ENCODE measurements at places on chromosomes 5 and 9.

DNA sequence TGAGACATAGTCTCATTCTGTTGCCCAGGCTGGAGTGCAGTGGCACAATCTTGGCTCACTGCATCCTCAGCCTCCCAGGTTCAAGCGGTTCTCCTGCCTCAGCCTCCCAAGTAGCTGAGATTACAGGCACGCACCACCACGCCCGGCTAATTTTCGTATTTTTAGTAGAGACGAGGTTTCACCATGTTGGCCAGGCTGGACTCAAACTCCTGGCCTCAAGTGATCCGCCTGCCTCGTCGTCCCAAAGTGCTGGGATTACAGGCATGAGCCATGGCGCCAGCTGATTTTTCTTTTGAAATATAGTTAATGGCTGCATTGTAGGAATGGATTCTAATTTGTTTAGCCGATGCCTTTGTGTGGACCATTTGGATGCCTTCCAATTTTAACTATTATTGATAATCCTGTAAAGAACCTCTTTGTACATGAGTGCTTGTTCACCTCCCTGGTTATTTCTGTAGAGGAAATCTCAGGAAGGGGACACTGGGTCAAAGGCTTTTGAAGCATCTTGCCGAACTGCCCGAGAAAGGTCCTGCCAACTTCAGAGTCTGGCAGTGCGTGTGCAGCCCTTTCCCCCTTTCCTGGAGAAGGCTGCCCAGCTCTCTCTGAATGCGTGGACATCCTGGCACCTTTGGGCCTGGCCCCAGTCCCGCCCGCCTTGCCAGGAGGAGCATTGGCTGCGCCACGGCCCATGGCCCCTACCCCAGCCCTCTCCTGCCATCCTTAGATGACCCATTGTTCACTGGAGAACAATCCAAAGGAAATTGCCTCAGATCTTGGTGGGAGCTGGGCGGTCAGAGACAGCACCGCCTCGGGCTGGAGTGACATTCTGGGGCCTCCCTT, 8.9 kb upstream of the NUP214 start:
- DNase-seq: no peak

DNA sequence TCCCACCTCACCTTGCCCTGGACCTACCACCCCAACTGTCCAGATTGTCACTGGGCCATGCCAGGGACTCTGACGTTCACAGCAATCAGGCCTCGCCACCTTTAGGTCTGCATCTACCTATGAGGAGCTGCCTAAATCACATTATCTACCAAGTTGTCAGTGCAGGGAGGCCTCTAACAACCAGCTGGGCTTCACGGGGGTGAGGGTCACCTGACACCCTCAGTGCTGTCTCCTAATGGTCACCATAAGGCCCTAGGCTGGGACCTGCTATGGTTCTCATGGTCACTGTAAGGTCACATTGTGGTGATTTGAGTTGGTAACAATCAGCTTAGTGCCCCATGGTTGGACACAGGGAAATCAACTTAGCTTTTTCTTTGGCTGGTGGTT, 119.2 kb upstream of the CXCL14 start:
- DNase-seq: no peak

DNA sequence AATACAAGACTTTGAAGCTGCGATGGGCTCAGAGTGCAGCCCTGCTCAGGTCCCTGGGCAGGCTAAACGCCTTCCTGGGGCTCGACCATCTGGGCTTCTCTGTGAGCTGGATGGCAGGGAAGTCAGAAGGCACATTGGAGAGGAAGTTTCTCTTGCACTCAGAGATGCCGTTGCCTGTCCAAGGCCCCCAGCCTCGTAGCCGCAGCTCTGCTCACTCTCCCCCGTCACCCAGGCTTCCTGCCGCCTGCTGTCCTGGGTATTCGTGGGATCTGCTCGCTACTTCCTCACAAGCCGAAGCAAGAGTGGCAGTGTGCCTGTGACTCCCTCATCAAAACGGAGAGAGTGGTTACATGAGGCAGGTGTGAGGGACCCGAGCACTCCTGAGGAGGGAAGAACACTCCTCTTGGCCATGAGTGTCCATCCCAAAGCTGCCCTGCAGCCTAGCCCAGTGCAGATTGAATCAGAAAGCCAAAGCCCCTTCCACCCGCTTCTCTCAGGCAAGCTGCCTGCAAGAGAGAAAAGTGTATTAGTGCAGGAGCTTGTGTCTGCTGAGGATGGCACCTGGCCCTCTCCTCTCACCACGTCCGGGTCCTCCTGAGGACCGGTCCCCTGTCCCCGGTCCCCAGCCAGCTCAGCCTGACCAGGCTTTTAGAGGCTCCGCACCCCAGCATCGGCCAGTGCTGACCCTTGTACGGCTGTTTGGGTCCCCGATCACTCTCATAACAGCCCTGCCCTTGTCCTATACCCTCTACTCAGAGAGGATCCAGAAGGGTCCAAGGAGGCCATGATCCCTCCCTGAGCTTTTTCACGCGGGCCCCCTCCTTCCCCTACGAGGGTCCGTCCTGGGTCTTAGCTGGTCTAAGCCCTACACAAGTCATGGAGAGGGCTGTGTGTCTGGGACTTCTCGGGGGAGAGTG, 7.3 kb downstream of the FCN2 start:
- DNase-seq: no peak

- DNase-seq: no peak
Observed at GRCh38 chr9:104970271-104970987, 42.5 kb upstream of the ABCA1 start.

- DNase-seq: no peak
Observed at GRCh38 chr5:119420169-119420568, 32.1 kb upstream of the HSD17B4 start.

GRCh38 chr9:95515272-95516113, 1.3 kb downstream of the PTCH1 start:
- DNase-seq: no peak

DNA sequence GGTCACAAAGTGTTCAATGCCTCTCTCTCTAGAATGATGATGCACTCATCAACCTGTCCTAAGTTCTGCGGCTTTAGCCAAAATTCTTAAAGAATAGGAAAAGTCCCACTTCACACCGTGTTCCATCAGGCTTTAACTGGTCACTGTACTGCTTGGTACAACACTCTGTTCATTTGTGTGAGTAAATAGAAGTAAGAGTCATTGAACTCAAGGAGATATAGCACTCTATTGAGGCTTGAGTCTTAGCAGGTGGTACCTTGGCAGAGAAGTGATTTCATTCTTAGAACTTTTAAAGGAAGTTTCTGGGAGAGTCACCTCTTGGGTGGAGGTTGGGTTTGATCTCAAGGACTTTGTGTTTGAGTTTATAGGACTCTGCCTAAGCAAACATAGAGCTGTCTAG, 92.6 kb downstream of the TENT4A start:
- no peak for DNase-seq

- DNase-seq: no peak
Observed at GRCh38 chr5:22736443-22737003, 116.6 kb downstream of the CDH12 start.

- no peak for DNase-seq
Observed at GRCh38 chr5:6594066-6594465, 38.8 kb downstream of the NSUN2 start.

- DNase-seq: no peak
Observed at GRCh38 chr5:31047621-31048020, 145.9 kb upstream of the CDH6 start.

- no peak for DNase-seq
Observed at GRCh38 chr5:174288439-174288838, 242.9 kb downstream of the NSG2 start.

- no peak for DNase-seq
Observed at GRCh38 chr5:141680751-141681201, 1.3 kb downstream of the ARAP3 start.

DNA sequence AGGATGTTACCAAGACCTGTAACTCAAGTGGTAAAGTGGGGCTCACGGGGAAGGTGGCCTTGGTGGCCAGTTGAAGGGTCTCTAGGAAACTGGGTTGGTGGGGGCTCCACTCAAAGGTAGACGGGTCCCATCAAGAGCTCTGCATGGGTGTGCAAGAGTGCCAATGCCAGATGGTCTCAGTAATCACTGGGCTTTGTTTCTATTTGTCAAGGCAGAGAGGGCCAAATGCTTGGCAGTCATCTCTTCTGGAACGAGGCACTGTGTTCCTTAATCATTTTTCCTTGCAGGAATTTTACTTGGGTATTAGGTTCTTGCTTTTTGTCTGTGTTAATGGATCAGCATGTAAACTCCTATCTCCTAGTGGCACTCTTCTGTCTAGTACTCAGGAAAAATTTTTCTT, 220.8 kb downstream of the DIRAS2 start:
- DNase-seq: no peak

GRCh38 chr5:138139781-138140090, 508 bp upstream of the NME5 start:
- DNase-seq: no peak

- DNase-seq: no peak
Observed at GRCh38 chr5:143002459-143003327, 232.5 kb downstream of the ARHGAP26 start.

GRCh38 chr5:143605403-143606005, 202.0 kb upstream of the NR3C1 start:
- no peak for DNase-seq

- no peak for DNase-seq
Observed at GRCh38 chr9:107108342-107109130, 174.5 kb upstream of the RAD23B start.

GRCh38 chr9:132982458-132982857, 4.0 kb downstream of the GFI1B start:
- DNase-seq: no peak

DNA sequence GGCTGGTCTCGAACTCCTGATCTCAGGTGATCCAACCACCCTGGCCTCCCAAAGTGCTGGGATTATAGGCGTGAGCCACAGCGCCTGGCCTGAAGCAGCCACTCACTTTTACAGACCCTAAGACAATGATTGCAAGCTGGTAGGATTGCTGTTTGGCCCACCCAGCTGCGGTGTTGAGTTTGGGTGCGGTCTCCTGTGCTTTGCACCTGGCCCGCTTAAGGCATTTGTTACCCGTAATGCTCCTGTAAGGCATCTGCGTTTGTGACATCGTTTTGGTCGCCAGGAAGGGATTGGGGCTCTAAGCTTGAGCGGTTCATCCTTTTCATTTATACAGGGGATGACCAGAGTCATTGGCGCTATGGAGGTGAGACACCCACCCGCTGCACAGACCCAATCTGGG, 1.5 kb downstream of the CA9 start:
- DNase-seq: no peak

GRCh38 chr5:141508798-141509611, 20.1 kb downstream of the PCDHGC5 start:
- DNase-seq: no peak

DNA sequence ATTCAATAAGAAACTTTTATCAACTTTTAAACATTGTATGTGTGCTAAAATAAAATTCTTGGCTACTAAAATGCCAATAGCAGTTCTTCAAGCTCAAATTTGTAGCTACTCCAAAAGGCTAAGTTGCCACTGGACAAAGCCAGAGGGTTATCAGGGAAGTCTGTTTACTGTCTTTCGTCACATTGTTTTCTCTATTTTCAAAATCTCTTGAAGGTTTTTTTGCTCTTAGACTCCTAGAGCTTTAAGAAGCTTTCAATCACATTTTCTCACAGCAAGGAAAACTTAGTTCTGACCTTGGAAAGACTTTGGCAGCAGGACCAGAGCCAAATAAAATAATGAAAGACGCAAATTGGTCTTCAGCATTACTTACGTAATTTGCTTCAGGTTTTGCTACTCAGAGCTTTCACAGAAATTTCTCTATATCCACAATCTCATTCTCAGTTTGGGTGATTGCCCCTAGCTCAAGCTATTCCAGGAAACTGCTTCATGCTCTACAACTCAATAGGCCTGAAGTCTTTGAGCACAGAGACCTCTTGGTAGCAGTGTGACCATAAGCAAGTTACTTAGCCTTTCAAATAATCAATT, 257.7 kb downstream of the GABRG2 start:
- no peak for DNase-seq

- DNase-seq: no peak
Observed at GRCh38 chr9:109889456-109889855, 109.5 kb downstream of the PALM2AKAP2 start.

GRCh38 chr5:159026781-159027180, 72.9 kb downstream of the EBF1 start:
- no peak for DNase-seq

GRCh38 chr9:89420397-89421178, 77.3 kb downstream of the SEMA4D start:
- DNase-seq: no peak

GRCh38 chr5:43336159-43336558, 22.9 kb upstream of the HMGCS1 start:
- no peak for DNase-seq

DNA sequence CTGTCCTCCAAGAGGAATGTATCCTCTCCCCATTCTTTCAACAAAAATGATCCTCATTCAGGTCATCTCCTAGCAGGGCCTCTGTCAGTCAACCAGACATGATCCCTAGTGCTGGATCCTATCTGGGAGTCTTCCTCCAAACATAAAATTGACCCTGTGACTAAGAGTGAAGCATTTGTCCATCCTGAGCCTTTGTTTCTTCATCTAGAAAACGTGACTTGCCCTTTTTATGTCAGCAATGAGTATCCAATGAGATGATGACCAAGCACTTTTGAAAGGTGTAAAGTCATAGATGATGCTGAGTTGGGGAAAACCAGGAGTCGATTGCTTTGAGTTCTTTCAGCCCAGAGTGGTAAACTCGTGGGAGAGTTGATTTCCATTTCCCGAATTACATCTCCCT, 143.3 kb downstream of the CMYA5 start:
- no peak for DNase-seq

GRCh38 chr5:102638316-102638715, 116.8 kb upstream of the PAM start:
- DNase-seq: no peak

GRCh38 chr5:9284272-9284671, 261.6 kb downstream of the SEMA5A start:
- DNase-seq: no peak

DNA sequence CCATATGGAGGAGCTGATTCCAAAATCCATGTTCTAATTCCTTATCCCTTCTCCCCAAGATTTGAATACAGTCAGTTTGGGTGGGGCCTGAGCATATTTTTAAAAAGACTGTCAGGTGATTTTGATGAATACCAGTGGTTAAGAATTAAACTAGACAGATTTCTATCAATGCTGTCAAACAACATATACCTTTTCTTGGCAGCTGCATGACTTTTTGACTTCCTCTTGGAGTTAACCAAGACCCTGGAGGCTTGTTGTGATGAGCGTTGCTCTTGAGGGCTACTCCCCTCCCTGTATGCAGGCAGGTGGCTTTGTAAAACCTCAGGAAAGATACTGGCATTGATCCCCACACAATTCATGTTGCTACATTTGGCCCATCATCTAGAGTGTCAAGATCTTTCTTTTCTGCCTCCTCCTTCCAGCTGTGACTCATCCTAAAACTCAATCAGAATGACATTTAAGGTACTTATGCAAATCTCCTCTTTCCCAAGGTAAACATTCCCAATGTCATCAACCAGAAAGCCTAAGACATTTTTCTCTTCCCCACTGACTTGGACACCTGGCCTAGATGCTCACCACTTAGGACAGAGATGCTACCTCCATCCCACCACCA, 61.7 kb downstream of the PPP2R2B start:
- no peak for DNase-seq

- no peak for DNase-seq
Observed at GRCh38 chr5:78506261-78507024, 142.1 kb downstream of the LHFPL2 start.
